ENCODE measurements at places on chromosomes 11 and 22.

- no peak for DNase-seq
These were observed 7.2 kb downstream of the CHEK2 start for GRCh38 chr22:28734393-28734792.

DNA sequence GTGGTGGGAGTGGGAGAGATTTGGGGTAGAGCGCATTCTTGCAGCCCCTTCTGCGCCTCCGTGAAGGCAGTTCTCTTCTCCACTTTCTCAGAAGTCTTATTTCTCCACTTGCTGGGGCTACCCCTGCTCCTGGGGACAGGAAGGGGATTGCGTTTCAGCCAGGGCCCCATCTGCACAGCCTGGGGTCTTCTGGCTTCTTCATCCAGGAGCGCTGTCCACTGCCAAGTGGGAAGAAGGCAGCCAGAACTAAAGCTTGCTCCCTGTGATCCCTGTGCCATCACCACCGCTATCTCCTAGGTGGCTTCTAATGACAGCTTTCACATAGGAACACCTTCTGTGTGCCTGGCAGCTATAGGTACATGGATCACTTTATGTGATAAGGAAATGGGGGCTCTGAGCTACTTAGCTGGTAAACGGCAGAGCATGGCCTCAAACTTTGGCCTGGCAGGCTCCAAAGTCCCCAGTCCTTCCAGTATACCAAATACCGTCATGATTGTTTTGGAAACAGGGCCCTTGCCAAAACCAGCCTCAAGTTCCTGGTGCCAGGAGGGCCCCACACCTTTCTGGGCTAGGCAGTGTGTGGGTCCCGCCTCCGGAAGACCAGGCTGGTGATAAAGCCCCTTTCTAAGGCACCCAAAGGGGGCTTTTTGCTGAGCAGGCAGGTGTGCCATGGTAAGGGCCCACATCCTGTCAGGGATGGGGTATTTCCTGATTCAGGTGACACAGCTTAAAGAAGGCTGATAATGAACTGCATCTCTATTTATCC is 60.4 kb upstream of the PAX6 start:
- DNase-seq: no peak

DNA sequence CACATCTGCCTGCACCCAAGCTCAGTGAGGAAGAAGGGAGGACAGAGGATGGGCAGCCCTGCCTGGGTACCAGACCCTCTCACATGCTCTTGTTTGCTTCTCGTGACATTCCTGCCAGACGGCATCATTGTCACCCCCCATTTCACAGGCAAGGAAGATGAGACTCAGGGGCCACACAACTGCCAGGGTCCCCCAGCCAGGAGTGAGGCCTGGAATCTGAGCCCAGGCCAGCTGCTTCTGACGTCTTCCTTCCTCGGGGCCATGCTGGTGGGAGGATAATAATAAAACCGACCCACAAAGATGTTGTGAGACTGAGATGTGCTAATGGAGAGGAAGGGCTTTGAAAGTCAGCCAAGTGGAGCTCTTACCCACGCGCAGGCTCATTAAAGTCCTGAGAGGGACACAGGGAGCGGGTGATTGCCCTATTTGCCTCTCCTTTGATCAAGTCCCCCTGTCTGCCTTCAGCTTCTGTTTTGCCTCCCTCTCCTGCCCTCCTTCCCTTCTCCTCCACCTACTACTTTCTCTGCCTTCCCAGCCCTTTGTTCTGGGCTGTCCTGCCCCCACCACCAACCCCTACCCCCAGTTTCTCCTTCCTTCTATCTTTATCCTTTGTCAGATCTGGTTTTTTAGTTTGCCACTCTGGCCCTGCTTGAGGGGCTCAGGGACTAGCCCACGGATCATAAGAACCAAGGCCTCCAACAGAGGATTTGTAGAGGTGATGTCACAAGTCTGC is 62.7 kb downstream of the MCM5 start:
- DNase-seq: no peak

GRCh38 chr11:10669258-10670033 is 24.1 kb downstream of the IRAG1 start:
- peak; percentile 68 for DNase-seq

- no peak for DNase-seq
These were observed 111.8 kb downstream of the CCDC81 start for GRCh38 chr11:86486261-86487030.

DNA sequence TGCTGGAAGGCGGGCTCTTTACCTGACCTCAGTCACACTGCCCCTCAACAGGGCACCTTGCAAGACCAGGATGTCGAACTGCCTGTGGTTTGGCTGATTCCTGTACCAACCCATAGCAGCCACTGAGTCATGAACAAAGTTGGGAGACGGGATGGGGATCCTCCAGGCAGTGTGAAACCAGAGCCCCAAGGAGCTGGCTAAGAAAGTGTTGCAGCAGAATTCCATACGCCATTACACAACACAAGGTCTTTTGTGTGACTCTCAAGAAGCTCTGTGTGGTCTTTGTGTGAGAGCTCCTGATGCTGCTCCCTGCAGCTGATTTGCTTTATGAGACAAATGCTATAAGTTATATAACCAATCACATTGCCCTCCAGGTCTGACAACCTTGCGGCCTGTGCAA is 617.7 kb downstream of the OPCML start:
- no peak for DNase-seq

- DNase-seq: no peak
These were observed 45.5 kb upstream of the TTLL12 start for GRCh38 chr22:43232445-43232844.

- DNase-seq: peak; percentile 58
These were observed 7.6 kb downstream of the IL17REL start for GRCh38 chr22:50004918-50005317.

GRCh38 chr11:61281581-61282250 is 13.4 kb downstream of the VWCE start:
- peak; percentile 11 for DNase-seq

DNA sequence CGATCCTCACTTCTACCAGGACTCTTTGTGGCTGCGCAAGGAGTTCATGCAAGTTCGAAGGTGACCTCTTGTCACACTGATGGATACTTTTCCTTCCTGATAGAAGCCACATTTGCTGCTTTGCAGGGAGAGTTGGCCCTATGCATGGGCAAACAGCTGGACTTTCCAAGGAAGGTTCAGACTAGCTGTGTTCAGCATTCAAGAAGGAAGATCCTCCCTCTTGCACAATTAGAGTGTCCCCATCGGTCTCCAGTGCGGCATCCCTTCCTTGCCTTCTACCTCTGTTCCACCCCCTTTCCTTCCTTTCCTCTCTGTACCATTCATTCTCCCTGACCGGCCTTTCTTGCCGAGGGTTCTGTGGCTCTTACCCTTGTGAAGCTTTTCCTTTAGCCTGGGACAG is 6.5 kb downstream of the TMEM138 start:
- DNase-seq: no peak

DNA sequence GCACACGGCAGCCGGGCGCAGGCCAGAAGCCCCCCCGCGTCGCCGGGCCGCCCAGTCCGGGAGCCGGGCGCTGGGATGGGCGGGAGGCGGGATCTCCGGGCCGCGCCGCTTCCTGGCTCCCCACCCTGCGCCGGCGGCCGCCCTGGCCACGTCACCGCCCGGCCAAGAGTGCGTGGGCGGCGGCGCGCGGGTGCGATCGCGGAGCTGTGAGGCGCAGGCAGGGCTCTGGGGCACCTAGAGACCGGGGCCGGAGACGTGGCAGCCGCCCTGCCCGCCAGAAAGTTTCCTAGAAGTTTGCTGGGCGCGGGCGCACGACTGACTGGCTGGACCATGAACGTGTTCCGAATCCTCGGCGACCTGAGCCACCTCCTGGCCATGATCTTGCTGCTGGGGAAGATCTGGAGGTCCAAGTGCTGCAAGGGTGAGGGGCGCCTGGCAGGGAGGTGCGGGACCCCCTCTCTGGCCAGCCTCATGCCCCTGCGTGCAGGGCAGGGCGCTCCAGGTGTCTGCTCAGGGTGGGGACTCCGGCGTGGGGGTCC is at the start of gene KDELR3:
Gene KDELR3, plus strand, starts transcription at position 193 of the 539 bp plus-strand sequence. Its CDS starts 138 bp downstream, at position 331.
- peak; percentile 77 for DNase-seq

- no peak for DNase-seq
These were observed 373.9 kb upstream of the ANO3 start for GRCh38 chr11:25958045-25958444.

DNA sequence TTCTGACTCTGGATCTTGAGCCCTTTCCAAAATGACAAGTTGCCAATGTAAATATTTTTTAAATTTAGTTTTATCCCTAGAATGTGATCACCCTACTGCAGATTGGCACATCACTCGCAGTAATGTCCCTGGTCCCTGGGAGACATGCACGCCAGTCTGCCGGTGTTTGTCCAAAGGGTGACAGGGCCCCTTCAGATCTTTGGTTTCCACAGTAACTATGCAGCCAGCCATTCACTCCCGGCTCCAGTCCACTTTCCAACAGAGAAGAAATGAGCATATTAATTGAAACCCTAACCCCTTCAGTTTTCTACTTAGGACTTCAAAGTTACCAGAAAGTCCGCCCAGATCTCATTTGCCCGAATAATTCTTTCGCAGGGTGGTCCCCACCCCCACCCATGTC is 25.8 kb upstream of the RASSF10 start:
- no peak for DNase-seq

DNA sequence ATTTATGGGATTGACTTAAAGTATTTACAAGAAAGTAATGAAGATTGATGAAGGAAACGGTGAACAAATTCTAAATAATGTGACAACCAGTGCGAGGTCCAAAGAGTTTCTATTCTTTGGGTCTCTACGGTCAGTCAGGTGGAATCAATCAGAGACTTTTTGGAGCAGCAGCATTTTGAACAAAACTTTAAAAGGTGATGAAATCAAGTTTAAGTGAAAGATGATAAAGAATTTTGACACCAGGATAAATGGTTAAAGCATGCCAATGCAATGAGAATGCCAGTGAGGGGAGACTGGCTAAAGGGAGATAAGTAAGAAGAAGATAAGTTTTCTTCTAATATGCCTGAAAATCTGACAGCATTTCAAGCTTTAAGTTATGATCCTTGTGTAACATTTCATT is 67.9 kb downstream of the DCUN1D5 start:
- no peak for DNase-seq

- no peak for DNase-seq
These were observed 29.0 kb upstream of the ADORA2A start for GRCh38 chr22:24398409-24398808.

- no peak for DNase-seq
These were observed 1.9 kb downstream of the CLDN5 start for GRCh38 chr22:19522190-19522880.

- no peak for DNase-seq
These were observed 539.2 kb downstream of the MIAT start for GRCh38 chr22:27196606-27197005.

DNA sequence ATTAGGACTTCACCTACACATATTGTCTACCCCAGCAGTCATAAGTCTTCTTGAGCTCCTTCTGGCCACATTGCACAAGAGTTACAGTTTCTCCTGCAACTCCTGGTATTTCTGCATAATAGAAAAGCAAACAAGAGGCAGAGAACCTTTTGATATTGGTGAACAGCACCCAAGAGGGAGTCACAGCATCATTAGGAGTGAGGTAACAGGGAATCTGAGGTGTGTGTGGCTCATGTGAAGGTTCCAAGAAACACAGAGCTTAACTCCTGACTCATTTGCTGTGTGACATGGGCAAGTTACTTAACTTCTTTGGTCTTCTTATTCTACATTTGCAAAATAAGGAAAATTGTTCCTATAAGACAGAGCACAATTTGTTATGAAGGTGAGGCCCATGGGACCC is 374.6 kb downstream of the INSC start:
- no peak for DNase-seq

DNA sequence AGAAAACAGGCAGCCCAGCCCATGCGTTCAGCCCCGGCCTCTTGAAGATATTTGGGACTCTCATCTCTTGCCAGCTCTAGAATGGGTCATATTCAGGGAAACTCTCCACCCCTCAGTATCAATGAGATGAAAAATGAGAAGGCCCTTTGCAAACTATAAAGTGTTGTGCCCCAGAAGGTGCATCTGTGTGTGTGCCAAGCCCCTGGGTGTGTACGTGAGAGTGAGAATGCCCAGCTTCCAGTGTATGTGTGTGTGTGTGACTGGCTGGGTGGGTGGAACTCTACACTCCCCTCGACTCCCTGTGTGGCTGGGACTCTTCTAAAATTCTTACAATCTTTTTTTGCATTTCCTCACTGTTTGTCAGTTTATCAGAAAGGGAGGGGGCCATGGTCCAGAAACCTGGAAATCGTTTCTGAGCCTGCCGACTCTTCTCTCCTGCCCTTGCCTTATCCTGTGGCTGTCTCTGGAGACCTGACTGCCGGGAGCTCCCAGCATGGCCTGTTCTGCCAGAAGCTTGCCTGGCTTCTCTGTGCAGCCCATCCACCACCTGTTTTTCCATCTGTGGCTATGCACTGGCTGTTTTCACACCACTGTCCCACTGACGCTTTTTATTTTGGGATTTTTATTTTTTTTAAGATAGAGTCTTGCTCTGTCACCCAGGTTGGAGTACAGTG is 1.2 kb downstream of the P2RY6 start:
- DNase-seq: no peak

- DNase-seq: no peak
These were observed 6.5 kb downstream of the RFPL3 start for GRCh38 chr22:32364210-32364609.

GRCh38 chr11:92540096-92540495 is 315.5 kb downstream of the FAT3 start:
- DNase-seq: no peak

- peak; percentile 79 for DNase-seq
These were observed 51.8 kb downstream of the OTOG start for GRCh38 chr11:17598700-17599459.

DNA sequence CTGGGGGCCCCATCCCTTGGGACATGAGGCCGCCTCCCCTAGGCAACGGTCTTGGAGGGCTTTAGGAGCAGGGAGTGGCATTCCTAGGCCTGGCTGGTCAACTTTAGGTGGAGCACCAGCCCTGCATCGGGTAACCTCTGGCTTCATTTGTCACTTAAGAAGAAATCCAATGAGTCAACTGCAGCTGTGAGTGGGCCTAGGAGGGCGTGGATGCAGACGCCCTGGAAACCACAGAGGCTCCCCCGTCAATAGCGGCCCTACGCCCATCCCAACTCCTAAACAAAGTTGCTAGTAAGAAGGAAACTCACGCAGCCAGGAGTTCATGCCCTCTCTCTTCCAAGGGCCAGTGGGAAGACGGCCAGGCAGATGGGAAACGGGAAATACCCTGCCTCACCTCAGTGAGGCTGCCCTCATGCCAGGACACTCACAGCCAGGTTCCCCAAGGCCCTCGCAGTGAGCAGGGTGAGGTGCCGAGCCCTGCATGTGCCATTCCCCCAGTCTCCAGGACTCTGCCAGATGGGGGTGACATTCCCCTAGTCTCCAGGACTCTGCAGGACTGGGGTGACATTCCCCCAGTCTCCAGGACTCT is 20.8 kb downstream of the BID start:
- peak; percentile 56 for DNase-seq

DNA sequence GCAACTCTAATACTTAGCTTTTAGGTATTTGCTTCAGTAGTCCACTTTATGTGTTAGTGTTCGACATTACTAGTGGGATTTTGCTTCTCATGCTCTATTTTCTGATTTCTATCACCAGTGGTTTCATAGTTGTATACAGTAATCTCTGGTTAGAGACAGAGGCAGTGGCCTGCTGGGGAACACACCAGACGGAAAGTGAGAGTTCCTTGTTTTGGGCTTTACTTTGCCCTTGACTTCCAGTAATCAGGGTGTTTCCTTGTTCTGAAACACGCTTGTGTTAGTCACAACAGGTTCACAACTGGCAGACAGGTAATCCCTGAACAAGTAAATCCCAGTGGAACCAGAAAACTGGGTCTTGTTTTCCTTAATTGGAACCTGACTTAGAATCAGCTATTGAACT is 56.0 kb downstream of the PACS1 start:
- DNase-seq: peak; percentile 59

- peak; percentile 39 for DNase-seq
These were observed 94.6 kb upstream of the OR9G4 start for GRCh38 chr11:56842814-56843794.
